ENCODE measurements at places on chromosomes 5 and 9.

- ATAC-seq: no peak
These were observed 406.6 kb downstream of the CTNND2 start for GRCh38 chr5:11497651-11498050.

DNA sequence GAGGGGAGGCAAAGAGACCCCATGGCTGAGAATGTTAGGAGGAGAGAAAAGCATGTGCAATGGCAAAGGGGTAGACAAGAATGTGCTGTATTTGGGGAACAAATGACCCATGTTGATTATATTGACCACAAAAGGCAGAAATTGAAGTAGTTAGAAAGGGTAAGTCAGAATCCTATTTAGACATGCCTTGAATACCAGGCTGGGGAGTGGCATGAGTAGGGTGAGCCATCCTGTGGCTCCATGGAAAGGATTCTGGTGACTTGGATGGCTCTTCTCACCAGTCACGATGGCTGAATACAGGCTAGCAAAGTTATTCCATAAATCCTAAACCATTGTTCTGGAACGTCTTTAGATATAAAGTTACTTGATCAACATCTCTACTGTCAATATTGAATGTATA is 73.4 kb upstream of the MEF2C start:
- no peak for ATAC-seq

GRCh38 chr5:139461176-139461575 is 1.4 kb downstream of the ECSCR start:
- no peak for ATAC-seq

- no peak for ATAC-seq
These were observed 4.4 kb upstream of the TENT4A start for GRCh38 chr5:6708814-6709213.

DNA sequence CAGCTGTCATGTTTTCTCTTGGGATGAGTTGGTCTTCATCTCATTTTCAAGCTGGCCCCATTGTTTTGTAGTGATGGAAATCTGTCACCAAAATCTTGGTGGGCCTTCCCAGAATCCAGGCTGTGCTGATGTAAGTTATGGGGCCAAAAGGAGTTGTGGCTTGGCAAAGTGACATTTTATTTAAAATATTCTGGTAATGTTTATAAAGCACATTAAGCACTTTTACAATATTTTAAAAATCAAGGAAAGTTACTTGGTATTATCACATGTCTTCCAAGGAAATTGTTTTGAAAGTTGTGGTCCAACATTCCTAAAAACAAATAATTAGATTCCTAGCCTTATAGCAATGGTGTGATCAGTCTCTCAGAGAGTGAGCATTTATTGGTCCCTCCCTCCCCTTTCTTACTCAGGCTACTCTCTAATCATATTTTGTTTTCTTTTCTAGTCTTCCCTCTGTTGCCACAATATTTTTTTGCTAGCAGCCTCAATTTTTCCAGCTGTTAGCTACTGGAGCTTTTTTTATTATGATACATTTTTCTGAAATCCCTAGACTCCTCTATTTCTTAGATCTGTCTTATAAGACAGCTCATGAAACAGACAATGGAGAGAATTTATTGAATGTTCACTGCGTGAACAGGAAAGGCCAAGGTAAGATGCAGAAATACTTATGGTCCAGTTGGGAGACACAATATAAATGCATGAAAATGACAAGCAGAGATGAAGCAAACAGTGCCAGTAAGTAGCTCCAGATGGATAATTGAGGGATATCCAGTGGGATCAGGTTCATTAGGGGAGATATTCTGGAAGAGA is 408.1 kb upstream of the ZNF608 start:
- ATAC-seq: no peak

DNA sequence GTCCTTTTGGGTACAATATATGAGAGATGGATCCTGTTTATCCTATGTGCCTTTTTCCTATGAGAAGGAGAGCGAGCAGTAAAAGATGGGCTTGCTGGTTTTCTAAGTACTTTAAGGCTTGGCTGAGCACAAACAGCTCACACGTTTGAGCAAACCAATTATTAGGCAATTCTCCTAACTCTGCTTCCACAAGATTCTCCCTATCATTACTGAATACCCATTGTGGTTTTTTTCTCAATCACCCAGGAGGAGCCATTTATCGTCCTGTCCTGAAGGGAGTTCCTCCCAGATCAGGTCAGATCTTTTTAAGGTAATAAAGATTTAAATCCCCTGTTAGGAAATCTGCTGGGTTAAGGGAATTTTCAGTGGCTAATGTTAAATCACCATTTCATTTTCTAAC is 19.4 kb upstream of the C1QTNF3 start:
- ATAC-seq: no peak

DNA sequence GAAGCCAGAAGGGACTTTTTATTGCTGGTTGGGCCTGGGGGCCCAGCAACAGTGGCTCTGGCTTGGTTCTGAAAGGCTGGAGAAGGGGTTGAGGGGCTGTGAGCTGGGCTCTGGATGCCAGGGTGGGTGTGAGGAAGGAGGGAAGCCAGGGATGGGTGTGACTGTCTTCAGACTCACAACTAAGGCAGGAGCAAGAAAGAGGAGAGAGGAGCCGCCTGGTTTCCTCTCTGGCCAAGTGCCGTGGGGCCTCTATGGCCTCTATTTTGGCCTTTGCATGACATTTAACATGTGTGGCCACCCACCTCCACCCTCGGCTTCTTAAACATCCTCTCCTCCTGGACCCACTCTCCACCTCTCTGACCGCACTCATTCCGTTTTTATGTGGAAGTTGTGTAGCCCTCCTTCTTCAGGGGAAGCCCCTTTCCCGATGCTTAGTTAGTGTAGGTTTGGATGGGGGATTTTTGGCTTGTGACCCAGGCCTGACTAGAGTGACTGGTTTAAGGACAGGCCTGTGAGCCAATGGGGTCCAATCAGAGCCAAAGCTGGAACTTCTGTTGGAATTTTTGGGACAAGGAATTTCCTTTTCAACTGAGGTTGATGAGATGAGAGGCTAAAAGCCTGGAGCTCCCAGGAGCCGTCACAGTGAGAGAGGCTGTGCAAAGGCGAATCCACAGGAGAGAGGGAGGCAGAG is 517.8 kb downstream of the CCDC171 start:
- no peak for ATAC-seq

DNA sequence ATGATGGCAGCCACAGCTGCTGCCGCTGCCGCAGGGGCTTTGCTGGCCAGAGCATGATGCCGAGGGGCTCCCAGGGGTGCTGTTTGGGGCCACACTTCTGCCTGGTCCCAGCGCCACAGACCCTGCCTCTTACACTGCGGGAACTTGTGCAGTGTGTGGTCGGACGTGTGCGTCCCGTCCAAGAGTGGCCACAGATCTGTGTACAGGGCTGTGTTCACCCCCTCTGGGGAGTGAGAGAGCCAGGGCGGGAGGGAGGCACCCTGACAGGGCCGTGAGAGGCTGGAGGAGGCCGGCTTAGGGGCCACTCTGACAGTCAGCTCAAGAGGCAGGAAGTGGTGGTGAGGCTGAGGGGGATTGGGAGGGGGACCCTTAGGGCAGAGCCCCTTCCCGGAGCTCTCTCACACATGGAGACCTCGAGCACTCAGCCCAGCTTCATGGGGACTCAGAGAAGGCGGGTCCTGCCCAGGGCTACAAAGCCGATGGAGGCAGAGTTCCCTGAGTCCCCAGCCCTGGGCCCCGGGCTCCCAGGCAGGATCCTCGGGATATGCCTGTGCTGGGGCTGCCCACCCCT is 13.1 kb upstream of the CARD19 start:
- ATAC-seq: no peak

GRCh38 chr9:123326662-123327093 is 29.3 kb upstream of the CRB2 start:
- ATAC-seq: peak; percentile 78

GRCh38 chr9:22141908-22142307 is 132.8 kb upstream of the CDKN2B start:
- ATAC-seq: no peak

DNA sequence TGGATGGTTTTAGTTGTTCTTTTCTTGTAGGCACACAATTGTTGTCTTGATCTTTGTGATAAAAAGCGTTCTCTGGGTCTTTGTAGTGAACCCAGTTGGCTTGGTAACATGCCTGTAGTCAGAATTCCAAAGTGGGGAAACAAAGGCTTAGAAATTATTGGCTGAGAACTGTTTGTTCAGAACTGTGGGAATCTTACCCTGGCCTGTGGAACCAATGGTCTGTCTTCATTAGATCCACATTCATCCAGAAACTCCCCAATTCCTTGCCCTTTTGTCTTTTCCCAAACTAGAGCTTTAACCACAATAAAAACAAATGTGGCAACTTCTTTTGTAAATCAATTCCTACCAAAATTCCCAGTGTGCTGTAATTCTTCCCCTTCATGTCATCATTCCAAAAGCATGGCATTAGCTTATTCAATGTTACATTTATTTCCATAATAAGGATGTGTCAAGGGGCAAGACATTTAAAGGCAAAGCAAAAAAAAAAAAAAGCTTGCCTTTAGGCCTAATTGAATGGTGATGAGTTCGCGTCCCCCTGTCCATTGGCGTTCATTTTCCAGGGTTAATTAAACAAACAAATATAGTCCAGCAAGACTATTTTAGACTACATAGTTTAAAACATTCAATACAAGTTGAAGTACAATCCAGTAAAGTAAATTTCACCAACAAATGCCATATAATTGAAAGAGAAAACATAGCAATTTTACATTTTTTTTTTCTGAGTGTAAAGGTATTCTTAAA is 249.8 kb upstream of the ZNF608 start:
- ATAC-seq: no peak

DNA sequence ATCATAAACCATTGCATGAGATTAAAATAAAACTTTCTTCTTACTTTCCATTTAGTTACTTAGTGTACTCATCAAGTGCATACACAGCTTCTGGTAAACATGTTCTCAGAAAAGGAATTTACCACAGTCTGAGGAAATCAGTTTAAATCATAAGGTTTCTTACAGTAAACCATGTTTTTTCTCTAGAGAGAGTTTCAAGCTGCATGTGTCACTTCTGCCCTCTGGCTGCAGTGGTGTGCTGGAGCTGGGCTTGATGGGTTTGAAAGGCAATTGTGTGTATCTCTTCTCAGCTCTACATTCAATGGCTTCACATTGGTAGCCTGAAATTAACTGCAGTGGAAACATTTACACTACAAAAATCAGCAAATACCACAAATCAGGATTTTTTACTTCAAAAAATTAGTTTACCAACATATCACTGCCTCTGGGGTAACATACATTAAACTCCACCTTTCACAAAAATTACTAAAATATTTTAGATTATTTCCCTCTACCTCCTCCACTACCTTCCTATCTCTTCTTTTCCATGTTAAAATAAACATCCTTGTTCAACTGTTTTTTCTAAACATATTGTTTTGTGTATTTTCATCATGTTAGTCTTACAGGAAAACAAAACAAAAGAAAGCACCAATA is 414.3 kb downstream of the ANXA1 start:
- ATAC-seq: no peak

GRCh38 chr5:61290791-61291210 is 41.3 kb upstream of the ZSWIM6 start:
- ATAC-seq: no peak

GRCh38 chr9:126992427-126992826 is 77.8 kb downstream of the RALGPS1 start:
- no peak for ATAC-seq

GRCh38 chr9:12185856-12186255 is 507.3 kb upstream of the TYRP1 start:
- no peak for ATAC-seq

GRCh38 chr5:143262393-143263174 is 140.9 kb downstream of the NR3C1 start:
- ATAC-seq: no peak

- no peak for ATAC-seq
These were observed 27.9 kb downstream of the BDP1 start for GRCh38 chr5:71483355-71483754.

- ATAC-seq: no peak
These were observed 78.5 kb downstream of the SH3TC2 start for GRCh38 chr5:148984345-148984744.

- no peak for ATAC-seq
These were observed 317.7 kb upstream of the IRX4 start for GRCh38 chr5:2200261-2200950.

DNA sequence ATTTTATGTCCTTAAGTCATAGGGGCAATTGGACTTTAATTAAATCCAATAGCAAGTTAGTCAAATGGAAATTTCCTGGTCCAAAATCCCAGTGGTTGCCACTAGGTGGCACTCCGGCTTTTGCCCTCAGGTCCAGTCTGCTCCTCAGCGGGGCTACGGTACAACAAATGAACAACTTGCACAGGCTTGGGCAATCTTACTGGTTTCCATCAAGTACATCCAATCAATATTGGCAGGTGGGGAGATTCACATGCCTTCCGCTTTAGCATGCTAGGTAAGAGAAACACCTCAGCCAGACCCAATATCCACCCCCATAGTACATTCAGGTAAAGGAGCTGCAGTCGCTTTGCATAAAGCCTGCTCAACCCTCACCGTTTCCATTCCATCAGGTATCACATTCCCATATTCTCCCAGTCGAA is 6.3 kb upstream of the MXD3 start:
- peak; percentile 61 for ATAC-seq

- ATAC-seq: no peak
These were observed 12.8 kb downstream of the MTREX start for GRCh38 chr5:55320571-55320970.

GRCh38 chr5:105740242-105740641 is 1930.5 kb downstream of the EFNA5 start:
- no peak for ATAC-seq

DNA sequence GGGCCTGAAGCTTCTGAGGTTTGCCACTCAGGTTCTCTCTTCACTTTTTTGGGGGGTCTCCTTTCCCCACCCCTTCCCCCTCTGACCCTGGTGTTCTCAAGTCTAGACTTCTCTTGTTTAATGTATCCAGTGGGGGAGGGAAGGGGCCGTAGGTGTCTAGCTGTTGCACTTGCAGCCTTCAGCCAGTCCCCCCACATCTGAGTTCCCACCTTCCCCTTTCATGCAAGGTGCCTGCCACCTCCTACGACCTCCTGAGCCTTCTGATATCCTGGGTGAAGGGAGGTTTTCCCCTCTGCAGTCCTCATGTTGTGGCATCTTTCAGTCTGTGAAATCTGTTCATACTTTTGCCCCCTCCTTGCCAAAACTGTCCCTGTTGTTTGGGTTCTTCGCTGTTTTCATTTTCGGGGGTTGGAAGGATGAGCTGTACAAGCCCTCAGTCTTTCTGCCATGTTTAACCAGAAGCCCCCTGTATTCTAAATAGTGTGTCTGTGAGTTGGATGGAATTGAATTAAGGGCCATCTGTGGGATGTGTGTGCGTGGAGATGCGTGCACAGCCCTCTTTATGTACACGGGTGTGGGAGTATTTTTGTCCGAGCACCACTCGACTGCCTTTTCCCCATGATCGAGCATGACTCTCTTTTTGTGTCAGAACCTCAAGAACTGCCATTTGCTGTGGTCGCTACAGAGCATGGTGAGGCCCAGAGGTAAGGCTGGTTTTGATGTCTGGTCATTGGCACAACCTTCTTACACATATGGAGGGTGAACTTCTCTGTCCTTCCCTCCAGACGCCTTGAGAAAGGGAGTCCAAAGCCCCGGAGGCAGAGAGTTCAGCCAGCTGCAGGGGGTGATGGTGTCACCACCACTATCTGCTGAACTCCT is 23.6 kb downstream of the PRRC2B start:
- peak; percentile 84 for ATAC-seq

GRCh38 chr9:14500705-14501104 is 186.8 kb upstream of the NFIB start:
- ATAC-seq: peak; percentile 56
